Left lobe of liver (tissue), 2 donors: ENCODE measurements at places on chromosomes 2 and 18. TPM values are rescaled to one million over a fixed set of nuclear protein-coding genes. Genes with fewer than 3 reads are reported as not detected.

GRCh38 chr18:63788447-63789096 is 13.4 kb downstream of the SERPINB7 start:
- DNase-seq = no peak

DNA sequence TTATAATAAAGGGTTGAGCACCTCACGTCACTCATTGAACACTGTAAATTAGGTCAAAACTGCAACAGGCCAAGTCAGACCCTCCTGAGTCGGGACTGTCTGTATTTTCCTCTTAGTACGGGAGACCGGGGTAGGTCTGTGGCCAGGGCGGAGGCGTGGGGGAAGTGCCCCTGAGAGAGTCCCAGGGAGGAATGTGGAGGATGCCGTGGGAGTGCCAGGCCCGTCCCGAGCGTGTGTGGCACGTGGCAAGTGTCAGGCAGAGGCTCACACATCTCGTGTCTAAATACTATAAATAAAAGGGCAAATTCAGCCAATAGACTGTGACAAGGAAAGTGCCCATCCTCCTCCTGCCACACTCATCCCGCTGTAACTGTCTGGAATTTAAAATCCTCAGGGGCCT is 6.3 kb upstream of the HDAC4 start:
- DNase-seq = peak; percentile 27

- no peak for DNase-seq
These were observed 27.7 kb downstream of the SERPINB8 start for GRCh38 chr18:63997606-63998005.

- DNase-seq = no peak
These were observed 284.3 kb downstream of the ERBB4 start for GRCh38 chr2:212254339-212254738.

DNA sequence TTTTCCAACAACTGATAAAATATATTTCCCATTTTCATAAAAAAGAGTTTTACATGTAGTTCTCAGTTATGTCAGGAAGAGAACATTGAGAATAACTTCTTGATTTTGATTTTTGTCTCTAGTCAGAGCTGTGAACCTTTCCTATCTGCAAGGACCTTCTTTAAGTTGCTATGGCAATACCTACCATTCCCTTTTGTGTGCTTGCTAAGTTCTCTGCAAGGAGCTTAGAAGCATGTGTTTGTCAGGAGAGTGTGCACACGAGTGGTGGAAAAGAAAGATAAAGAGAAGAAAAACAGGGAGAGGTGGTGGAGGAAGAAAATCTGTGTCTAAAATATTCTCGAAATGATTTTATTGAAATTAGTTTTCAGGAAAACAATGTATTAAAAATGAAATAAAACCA is 140.3 kb upstream of the SLC8A1 start:
- DNase-seq = no peak

DNA sequence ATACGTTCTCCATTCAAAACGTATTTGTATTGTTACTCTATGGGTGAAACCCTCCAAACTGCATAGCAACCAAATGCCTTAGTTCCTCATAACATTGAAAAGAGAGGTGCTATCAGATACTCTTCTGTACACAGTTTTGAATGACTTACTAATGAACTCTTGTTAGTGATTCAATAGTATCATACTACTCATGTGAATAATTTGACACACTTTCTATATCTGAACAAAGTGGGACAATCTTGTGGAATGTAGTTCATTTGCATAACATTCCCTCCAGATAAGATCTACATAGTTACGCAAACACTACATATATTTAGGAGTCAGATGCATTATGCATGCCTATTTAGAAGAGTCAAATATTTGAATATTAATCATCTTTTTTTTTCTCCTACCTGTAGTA is 232.0 kb upstream of the NRXN1 start:
- no peak for DNase-seq

GRCh38 chr2:2569836-2570235 is 238.8 kb upstream of the MYT1L start:
- DNase-seq = no peak

- no peak for DNase-seq
These were observed 35.7 kb upstream of the TAF4B start for GRCh38 chr18:26190506-26190905.

- DNase-seq = no peak
These were observed 648.1 kb downstream of the CPS1 start for GRCh38 chr2:211204456-211204855.

DNA sequence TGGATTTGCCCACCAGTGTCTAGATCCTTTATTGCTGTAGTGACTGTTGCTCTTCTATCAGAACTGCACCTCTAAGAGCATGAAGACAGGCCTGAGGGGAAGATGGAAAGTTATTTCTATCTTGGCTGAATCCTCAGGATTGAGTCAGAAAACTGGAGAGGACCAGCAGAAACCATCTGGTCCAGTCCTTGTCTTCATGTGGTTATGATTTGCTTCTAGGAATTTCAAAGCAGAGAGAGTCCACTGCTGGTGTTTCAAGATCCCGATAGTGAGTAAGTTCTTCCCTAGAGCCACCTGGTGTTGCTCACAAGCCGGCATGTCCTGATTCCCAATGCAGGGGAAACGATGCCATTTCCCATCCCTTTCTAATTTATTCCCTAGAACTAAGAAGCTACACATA is 84.2 kb downstream of the NCKAP5 start:
- DNase-seq = no peak

DNA sequence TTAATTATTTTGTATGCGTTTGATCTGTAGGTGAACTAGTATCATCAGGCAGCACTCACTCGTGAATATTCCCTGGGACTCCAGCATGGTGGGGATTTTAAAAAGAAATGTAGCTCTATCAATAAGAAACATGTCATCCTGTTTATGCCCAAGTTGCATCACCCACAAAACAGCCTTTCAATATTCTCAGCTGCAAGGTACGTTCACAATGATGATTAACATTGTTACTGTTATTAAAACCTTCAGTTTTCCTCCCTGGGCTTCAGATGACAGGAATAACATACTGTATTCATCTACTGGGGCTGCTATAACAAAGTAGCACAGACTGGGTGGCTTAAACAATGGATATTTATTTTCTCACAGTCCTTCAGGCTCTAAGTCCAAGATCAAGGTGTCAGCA is 87.9 kb upstream of the KLHL29 start:
- no peak for DNase-seq

DNA sequence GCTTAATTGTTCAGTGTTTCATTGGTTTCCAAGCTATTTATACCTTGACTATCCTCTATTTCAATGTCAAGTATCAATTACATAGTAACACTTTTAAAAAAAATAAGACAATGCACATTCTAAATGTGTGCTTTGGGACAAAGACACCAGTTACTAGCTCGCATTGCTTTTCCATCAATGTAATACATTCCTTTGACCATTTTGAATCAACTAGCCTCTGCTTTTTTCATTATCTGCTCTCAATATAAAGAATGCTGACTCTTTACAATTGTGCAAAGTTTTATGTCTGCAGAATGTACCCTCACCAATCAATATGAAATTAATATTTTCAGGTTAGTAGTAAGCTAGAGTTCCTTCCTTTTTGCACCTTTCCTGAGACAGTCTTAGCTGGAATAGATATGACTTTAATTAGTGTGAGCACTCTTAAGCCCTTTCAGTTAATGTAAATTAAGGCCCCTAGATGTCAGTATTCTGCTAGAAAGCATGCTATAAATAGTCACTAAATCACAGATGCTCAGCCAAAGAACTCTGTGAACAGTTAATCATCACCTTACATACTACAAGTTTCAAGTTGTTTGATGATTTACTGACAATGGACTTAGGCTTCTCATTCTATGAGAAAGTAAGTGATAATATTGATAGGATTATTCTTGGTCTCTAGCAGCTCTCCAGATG is 413.6 kb downstream of the PTH2R start:
- DNase-seq = no peak

Gene LIMS3
- not detected for total RNA-seq

Gene TOGARAM2
- total RNA-seq = 0.78 TPM

Gene UGT1A8
- 0.13 TPM for total RNA-seq

Gene PROM2
- 1.1 TPM for total RNA-seq

Gene RAD51AP2
- 0.30 TPM for total RNA-seq

Gene EGR4
- total RNA-seq = not detected

Gene SPOPL
- 11.3 TPM for total RNA-seq

Gene CCDC85A
- 0.08 TPM for total RNA-seq

Gene NR4A2
- 0.91 TPM for total RNA-seq

Gene PUS10
- 9.8 TPM for total RNA-seq
